Iris pigment epithelial cell (primary cell): ENCODE measurements at places on chromosomes 16 and 17.

GRCh38 chr16:72425571-72426341 lies 253.8 kb upstream of the PMFBP1 start:
- DNase-seq = no peak

DNA sequence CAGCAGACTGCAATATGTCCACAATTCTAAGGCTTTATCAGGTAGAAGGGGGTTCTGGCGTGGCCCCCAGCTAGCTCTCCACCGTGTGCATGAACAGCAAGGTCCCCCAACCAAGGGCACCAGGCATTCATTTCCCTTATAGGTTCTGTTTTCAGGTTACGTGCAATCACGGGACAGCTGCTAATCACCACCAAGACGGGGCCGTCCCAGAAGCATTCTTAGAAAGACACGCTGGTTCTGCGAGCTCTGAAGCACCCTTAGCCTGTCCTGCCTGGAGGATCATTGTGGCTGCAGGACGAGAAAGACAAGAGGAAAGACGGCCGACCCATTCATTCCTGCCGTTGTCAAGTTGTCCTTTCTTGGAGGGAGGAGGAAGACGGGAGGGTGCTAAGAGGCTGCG lies 302.9 kb downstream of the SOX9 start:
- DNase-seq = no peak

DNA sequence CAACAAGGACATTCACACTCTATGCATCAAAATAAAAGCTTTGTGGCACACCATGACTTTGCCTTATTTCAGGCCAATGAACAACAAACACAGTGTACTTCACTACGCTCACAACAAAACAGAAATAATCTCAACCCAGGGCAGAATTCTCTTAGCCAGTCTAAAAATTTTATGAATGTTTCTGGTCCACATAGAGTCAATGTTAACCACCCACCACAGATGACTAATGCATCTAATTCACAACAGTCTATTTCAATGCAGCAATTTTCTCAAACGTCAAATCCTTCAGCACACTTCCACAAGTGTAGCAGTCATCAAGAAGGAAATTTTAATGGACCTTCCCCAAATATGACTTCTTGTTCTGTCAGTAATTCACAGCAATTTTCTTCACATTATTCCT lies 101.7 kb downstream of the CHD9 start:
- peak; percentile 59 for DNase-seq

GRCh38 chr17:61794792-61795191 lies 68.5 kb downstream of the BRIP1 start:
- peak; percentile 4 for DNase-seq

DNA sequence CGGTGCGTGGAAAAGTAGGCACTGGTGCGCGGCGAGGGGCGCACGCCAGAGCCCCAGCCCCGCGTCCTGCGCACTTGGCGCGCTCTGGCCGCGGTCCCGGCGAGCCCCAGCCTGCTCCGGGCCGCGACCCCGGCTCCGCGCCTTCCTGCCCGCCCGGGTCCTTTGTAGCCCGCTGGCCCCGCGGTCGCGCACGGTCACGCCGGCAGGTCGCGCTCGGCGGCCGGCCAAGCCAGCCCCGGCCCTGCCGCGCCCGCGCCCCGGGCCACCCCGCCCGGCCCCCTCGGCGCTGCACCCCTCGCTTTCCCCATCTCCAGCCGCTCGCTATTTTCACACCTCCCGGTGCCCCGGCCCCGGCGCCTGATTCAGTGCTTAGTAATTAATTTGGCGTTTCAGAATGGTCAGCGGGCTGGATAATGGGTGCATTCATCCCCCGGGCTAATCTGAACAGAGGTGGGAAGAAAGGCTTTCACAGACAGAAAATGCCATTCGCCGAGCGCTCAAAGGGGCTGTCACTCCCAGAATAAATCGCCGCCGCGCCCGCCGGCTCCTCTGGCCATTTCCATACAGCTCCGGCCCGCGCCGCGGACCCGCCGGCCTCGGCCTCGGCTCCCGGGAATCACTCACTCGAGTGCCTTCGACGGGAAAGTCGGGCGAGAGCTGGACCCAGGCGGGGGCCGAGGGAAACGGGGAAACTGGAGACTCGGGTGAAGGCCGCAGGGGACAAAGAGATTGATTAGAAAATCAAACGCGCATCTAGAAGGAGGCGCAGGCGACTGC lies 17.8 kb upstream of the NTN1 start:
- DNase-seq = no peak

GRCh38 chr16:55116165-55116920 lies 185.7 kb downstream of the IRX5 start:
- no peak for DNase-seq

DNA sequence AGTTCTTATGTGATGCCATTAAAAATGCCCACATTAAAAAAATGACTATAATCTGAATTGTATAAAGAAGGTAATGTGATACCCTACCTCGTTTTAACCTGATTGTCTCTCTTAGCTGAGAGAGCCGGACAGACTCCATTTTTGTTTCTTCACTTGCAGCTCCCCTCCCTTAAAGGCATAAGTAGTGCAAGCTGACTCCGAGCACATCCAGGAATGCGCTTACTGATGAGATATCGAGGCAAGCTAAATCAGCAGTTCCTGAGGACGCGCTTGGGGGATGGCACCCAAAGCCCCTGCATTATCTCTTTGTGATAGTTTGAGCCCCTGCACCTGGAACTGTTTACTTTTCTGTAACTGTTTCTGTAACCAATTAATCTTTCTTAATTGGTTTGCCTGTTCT lies 6.3 kb downstream of the KRT24 start:
- no peak for DNase-seq

- DNase-seq = no peak
Observed at GRCh38 chr16:89944773-89945172, 3.8 kb upstream of the DEF8 start.

GRCh38 chr17:67088639-67089038 lies 44.3 kb downstream of the CACNG1 start:
- DNase-seq = no peak

DNA sequence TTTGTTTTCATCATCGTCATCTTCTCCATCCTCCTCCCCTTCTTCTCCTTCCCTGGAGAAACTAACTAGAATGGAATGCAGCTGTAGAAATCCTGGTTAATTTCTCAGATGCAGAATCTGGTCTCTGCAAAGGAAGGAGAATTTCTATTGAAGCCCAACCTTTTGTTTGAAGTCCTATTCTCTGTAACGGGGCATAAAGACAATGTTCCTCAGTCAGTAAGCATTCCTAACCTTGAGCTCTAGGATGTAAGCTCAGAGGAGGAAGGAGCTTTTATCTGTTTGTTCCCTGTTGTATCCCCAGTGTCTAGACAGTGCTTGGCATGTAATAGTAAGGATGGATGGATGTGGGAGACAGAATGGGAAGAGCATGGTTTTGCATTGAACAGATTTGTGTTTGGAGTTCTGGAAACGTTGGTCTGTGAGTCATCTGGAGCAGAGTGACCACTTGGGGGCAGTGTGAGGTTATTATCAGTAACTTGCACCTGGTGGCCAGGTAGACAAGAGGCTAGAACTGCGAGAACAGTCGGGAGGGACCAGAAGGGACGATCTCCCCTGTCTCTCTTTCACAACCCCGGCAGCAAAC lies 363.7 kb downstream of the SNX29 start:
- peak; percentile 53 for DNase-seq

DNA sequence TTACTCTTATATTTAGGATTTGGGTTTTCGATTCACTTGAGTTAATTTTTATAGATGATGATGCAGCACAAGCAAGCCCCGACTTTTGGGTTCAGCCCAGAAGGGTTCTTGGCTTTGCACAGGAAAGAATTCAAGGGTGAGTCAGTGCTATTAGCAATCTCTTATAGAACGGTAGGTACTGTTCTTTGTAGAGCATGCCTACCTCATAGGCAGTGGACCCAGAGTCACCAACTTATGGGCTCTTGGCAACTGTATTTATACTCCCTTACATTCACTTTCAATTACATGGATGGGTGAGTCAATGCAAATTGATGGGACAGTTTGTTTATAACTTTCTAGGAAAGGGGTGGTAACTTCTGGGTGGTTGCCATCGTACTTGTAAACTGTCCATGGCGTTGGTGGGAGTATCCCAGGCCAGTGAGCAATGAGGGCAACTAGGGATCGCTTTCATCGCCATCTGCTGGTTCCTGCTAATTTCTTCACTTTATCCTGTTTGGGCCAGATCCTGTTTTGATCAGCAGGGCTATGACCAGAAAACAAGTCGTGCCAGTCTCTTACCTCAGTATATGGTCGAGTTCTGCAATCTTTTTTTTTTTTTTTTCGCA lies 362.6 kb downstream of the CNTNAP4 start:
- DNase-seq = peak; percentile 36

GRCh38 chr16:12752159-12752558 lies 51.5 kb downstream of the CPPED1 start:
- DNase-seq = no peak

DNA sequence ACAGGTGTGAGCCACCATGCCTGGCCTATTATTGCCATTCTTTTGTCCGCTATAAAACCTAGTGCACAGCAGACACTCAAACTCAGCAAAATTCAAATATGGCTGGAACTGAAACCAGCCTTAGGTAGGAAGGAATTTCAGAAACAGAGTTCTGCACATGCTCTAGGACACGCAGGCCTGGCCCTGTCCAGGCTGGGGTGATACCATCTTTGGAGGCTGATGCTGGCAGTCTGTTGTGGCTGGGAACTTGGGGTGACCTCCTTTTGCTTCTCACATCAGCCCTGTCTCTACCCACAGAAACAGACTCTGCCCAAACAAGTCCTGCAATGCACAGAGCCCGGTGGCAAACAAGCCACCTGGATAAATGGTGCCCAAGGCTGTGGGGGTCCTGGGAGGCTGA lies 12.6 kb upstream of the KIFC3 start:
- DNase-seq = no peak

DNA sequence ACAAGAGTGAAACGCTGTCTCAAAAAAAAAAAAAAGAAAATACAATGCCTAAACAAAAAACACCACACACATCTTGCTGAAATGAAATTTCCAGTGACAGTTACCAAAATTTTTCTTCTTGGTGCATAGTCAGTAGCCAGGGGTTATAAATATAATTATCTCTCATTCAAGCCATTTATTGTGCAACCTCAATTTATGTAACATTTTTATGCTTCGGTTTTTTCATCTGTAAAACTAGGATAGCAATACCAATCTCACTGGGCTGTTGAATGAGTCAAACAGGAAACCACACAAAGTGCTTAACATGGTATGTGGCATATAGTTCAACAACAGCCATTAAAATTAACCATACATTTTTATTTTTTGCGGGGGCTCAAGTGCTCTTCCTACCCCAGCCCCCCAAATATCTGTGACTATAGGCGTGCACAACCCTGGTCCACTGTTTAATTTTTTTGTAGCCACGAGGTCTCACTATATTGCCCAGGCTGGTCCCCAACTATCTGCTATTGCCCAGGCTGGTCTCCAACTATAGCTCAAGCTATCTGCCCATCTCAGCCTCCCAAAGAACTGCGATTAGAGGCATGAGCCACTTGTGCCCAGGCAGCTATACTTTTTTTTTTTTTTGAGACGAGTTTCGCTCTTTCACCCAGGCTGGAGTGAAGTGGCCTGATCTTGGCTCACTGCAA lies 2.6 kb downstream of the COG4 start:
- peak; percentile 87 for DNase-seq

- DNase-seq = peak; percentile 87
Observed at GRCh38 chr17:13727441-13728171, 125.9 kb upstream of the HS3ST3A1 start.

- no peak for DNase-seq
Observed at GRCh38 chr16:1154887-1155331, 2.0 kb downstream of the CACNA1H start.

DNA sequence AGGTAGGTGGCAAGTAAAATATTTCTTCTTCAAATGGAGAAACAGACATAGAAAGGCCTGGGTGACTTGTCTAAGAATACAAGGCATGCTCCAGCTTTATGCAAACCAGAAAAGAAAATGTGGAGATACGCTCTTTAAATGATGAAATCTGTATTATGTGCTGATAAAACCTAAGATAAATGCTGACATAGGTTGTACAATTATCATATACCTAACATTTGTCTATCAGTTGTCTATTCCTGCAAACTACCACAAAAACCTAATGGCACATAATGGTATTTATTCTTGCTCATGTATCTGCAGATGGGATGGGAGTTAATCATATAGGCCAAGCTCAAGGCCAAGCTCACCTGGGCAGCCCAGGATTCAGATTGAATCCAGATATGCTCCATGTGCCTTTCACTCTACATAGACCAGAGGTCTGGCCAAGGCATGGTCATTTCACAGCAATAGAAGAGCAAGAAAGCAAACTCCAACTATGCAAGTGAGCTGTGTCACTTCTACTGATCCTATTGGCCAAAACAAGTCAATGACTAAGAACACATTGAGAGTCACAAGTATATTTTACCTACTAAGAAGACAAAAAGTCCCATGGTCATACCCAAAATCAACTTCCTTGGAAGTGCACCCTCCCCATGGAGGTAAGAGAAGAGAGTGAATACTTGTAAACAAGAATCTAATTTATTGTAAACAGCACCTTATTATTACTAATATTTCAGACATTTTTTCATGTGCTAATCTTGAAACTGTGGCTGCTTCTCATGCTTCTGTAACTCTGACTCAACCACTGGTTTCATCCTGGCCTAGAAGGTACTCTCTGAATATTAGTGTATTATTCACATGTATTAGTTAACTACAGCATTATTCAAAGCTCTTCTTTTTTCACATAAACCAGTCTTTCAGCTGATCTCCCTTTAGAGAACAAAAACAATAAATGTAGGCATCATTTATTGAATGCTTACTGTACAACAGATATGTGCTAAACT lies 270.7 kb upstream of the SOX9 start:
- no peak for DNase-seq

DNA sequence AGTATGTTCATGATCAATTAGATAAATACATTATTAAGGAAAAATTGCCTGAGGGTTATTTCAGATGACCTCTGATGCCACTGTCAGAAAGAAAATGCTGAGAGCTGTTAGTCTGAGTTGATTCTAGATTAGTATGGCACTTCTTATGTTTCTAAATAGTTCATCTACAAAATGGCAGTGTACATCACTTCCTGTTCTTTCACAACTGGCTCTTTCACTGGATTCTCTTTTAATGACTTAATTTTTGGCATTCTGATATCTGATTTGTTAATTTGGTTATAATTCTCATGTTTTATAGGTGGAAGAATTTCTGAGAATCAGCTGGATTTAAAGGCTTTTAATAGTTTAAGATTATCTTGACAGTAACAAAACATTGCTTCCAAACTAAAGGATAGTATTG lies 3.3 kb downstream of the TAOK1 start:
- DNase-seq = peak; percentile 68

DNA sequence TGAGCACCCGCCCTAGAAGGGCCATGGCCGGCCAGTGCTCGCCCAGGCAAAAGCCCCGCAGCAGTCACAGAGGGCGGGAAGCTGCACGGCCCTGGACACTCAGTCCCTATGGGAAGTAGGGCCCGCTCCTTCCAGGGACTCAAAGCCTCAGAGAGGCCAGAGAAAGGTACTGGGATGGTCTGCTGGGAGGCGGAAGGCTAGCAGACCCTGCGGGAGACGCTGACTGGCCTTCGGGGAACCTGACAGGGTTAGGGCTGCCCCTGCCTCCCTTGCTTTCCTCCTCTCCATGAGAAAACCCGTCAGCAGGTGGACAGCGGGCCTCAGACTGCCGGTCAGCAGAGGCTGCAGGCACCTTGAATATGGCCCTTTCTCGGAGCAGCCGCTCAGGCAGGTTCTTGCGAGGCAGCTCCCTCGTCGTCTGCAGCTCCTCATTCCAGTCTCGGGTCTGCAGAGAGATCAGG lies 11.5 kb downstream of the CLUH start:
- DNase-seq = no peak

- no peak for DNase-seq
Observed at GRCh38 chr17:21210411-21211076, 3.4 kb downstream of the TMEM11 start.
